Pulmonary artery endothelial cell (primary cell): ENCODE measurements at places on chromosomes 2 and 18. TPM values are rescaled to one million over a fixed set of nuclear protein-coding genes. Genes with fewer than 3 reads are reported as not detected.

- no peak for DNase-seq
These were observed 181.1 kb upstream of the PGAP1 start for GRCh38 chr2:197107291-197108269.

DYSF gene
- total RNA-seq, result 82.1 and 110 TPM in 2 replicates

GRCh38 chr2:235381261-235381912 lies 112.5 kb upstream of the AGAP1 start:
- DNase-seq, result no peak

LRP2 gene
- total RNA-seq, result under 0.01 and 0.11 TPM in 2 replicates

DNA sequence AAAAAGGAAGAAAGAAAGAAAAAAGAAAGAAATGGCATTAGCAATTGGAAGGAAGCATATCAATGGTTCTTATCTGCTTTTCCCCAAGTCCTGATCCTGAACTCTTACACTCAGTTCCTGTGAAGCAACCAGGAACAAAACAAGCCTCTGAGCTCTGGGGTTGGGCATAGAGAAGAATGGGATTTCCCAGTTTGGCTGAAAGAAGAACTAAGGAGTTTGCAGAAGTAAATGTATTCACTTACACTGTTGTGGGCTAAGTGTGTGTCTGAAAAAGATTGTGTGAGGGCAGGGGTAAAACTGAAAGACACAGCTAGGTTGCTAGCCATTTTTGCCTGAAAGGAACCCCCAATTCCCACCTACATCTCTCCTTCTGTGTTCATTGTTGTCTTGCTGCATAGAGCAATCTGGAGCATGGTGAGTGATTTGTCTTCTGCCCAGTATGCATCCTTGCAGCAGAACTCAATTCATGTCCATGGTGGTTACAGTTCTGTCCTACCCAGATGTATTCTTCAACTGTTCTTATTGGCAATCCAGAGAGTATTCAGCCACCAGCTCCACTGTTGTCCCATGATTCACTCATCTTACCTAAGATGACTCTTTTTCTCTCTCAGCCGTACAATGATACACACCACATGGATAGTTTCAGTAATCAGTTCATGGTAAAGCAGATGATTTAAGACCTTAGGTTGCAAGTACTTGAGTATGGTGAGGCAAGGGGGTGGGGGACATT lies 348.7 kb downstream of the ARHGAP15 start:
- no peak for DNase-seq
